ENCODE measurements at places on chromosomes 7 and 10.
A peak's percentile ranks its signal among the peaks of the same experiment; 100 is the strongest.

DNA sequence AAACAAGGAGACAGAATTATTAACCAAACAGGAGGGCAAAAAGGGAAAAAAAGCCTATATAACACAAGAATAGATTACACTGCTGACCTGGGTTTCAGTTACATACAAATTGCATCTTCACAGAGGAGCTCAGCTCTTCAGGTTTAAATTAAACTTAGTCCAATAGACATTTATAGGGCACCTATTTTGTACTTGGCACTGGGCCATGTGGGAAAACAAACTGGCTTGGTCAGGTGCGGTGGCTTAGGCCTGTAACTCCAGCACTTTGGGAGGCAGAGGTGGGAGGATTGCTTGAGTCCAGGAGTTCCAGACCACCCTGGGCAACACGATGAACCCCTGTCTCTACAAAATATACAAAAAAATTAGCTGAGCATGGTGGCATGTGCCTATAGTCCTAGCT, 62.3 kb upstream of the CCDC6 start:
- DNase-seq, result peak; percentile 85

GRCh38 chr10:34864149-34865067, 49.3 kb upstream of the PARD3 start:
- DNase-seq, result no peak

GRCh38 chr10:77960829-77961329, 34.3 kb upstream of the DLG5 start:
- DNase-seq, result no peak

DNA sequence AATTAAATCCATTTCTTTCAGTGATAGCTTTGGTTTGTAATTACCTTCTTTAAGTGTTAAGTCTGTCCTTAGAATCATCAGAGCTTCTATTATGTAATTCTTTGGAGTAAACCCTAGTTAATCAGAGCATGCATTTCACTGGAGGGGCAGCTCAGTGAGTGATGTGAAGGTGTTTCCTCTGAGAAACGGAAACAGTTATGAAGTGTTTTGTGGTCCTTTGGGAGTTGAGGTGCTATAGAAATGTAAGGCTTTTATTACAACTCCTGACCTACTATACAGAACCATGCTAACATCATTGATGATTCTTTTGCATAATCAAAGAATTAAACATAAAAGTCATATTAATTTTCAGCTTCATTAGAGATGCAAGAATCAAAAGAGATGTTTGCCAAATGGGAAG, 141.5 kb downstream of the EXOC4 start:
- no peak for DNase-seq

DNA sequence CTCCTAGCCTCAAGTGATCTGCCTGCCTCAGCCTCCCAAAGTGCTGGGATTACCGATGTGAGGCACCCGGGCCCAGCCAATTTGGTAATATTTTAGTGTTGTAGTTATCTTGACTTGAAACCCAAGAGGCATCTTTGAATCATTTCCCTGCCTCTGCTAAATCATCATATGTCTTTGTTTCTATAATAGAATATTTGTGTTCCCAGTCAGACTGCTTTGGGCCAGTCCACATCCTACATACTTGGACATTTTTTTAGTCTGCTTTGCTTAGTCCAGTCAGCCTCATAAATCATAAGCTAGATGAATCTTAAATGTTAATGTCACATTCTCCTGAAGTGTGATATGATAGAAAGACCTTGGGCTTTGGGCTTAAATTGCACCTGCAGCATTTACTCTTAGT, 5.9 kb downstream of the STAM start:
- no peak for DNase-seq

- no peak for DNase-seq
Observed at GRCh38 chr10:29667191-29667590, 32.4 kb upstream of the SVIL start.

GRCh38 chr10:43267811-43268210, 946 bp upstream of the RASGEF1A start:
- no peak for DNase-seq

- no peak for DNase-seq
Observed at GRCh38 chr10:121833387-121833786, 94.4 kb downstream of the ATE1 start.

- no peak for DNase-seq
Observed at GRCh38 chr7:24709585-24710360, 47.5 kb downstream of the GSDME start.

- DNase-seq, result no peak
Observed at GRCh38 chr7:42986781-42987248, 54.6 kb downstream of the MRPL32 start.

DNA sequence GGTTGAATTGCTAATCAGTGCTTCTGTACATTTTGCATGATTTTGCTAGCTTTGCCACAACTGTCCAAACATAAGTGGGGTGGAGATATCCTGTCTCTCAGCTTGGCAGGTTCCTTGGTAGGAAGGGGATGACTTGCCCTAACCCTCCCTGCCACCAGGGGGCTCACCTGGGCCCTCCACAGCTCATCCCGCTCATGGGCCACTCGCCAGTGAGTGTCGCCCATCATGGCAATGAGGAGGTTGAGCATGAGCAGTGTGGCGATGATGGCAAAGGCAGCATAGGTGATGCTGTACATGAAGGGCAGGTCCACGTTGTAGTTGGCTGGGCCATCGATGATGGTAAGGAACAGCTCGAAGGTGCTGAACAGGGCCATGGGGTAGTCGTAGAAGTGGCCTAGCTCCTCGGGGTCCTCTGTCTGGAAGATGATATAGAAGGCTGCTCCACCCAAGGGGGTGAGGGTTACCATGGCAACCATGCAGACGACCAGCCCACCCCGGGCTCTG, 12.2 kb downstream of the TRPV6 start:
- DNase-seq, result no peak

DNA sequence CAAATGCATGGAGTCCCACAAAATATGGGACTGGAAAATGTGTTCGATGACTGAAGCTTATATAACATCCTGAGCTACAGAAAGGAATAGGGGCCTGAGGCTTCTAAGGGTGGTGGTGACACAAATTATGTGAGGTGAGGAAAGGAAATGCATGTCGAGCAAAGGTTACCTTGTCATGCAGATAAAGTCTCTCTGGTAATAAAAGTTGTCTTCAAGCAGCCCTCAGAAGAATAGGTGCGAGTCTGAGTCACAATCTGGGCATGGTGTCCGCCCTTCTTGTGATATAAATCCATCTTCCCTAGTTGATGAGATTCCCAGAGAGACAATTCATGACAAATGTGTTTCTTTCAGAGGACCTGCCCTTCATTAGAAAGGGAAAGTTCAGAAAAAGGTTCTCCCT, 985.2 kb upstream of the C7orf33 start:
- DNase-seq, result no peak
